ENCODE measurements at places on chromosomes 1 and 21.

DNA sequence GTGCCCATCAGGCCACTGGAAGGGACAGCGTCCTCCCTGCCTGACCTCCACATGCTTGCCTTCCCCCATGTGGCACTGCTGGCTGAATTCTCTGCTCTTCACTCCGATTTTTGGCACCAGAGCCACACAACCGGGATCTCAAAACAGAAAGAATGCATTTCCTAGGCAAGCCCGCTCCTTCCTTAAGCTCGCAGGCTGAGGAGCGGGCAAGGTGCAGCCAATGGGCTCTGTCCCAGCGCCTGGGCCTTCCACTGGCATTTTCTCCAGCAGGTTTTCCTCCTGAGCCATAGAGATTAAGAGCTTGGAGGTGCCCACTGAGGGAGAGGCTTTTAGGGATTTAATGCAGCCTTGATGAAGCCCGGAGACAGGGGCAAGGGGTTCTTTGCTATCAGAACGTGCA is 158.0 kb downstream of the IGSF21 start:
- no peaks in the 10 kb centered on the region for H3K27me3 ChIP-seq
- H3K27ac ChIP-seq: no peak overlapping the region
- no peak for DNase-seq
- H3K36me3 ChIP-seq: peaks cover 13% of the 10 kb centered on the region
- H3K4me3 ChIP-seq: no peak overlapping the region
- H3K4me1 ChIP-seq: peaks cover 42% of the 10 kb centered on the region

GRCh38 chr1:96703186-96703585 is 18.4 kb upstream of the PTBP2 start:
- H3K36me3 ChIP-seq: no peaks in the 10 kb centered on the region
- H3K27me3 ChIP-seq: no peaks in the 10 kb centered on the region
- H3K27ac ChIP-seq: no peak overlapping the region
- H3K4me3 ChIP-seq: no peak overlapping the region

- H3K27ac ChIP-seq: no peak overlapping the region
- no peak overlapping the region for H3K4me3 ChIP-seq
- no peaks in the 10 kb centered on the region for H3K27me3 ChIP-seq
Measured at GRCh38 chr1:170734412-170735175, 70.7 kb downstream of the PRRX1 start.

- peaks cover 57% of the 10 kb centered on the region for H3K4me1 ChIP-seq
- peak overlapping the region; percentile 8 for H3K4me3 ChIP-seq
- H3K27ac ChIP-seq: peak overlapping the region; percentile 78
- H3K27me3 ChIP-seq: peaks cover 17% of the 10 kb centered on the region
Measured at GRCh38 chr21:20789729-20790500, 208.3 kb upstream of the NCAM2 start.

GRCh38 chr1:51728611-51729155 is 111.8 kb downstream of the OSBPL9 start:
- peaks cover 28% of the 10 kb centered on the region for H3K4me1 ChIP-seq
- H3K27ac ChIP-seq: peak overlapping the region; percentile 72
- peak; percentile 24 for DNase-seq
- H3K4me3 ChIP-seq: peak overlapping the region; percentile 80

- peaks cover 21% of the 10 kb centered on the region for H3K4me1 ChIP-seq
- H3K4me3 ChIP-seq: no peak overlapping the region
- peaks cover 36% of the 10 kb centered on the region for H3K36me3 ChIP-seq
- no peak overlapping the region for H3K27ac ChIP-seq
- DNase-seq: no peak
Measured at GRCh38 chr21:14600569-14601297, 54.6 kb upstream of the SAMSN1 start.

DNA sequence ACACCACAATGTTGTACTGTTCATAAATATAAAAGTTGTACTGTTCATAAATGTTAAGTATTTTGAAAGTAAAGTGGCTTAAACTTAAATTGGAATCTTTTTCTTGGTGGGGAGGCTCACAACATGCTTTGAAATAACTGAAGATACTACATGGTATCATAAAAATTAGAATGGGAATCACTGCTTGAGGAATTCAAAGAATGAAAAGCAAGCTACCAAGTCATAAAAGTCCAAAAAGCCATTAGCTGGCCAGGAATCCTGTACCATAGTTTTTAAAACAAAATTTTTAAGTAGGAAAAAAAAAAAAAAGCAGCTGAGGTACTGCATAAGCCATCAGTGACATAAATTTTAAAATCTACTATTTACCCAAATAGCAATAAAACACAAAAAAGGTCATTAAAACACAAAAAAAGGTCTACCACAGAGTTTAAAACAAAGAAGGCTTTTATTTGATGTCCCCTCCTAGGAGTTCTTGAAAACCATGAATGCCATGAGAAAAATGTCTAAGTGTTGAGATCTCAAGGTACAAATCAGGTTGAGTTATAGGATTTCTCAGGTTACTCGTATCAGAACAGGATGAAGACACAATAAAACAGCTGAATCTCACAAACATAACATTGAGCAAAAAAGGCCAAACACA is 8.6 kb downstream of the ZZZ3 start:
- H3K36me3 ChIP-seq: no peaks in the 10 kb centered on the region
- no peaks in the 10 kb centered on the region for H3K27me3 ChIP-seq
- peaks cover 37% of the 10 kb centered on the region for H3K4me1 ChIP-seq
- no peak overlapping the region for H3K4me3 ChIP-seq
- H3K27ac ChIP-seq: no peak overlapping the region
